ENCODE measurements at places on chromosomes 16 and 17.
A peak's percentile ranks its signal among the peaks of the same experiment; 100 is the strongest.

GRCh38 chr16:71894229-71894920, 956 bp upstream of the IST1 start:
- peak; percentile 82 for DNase-seq

DNA sequence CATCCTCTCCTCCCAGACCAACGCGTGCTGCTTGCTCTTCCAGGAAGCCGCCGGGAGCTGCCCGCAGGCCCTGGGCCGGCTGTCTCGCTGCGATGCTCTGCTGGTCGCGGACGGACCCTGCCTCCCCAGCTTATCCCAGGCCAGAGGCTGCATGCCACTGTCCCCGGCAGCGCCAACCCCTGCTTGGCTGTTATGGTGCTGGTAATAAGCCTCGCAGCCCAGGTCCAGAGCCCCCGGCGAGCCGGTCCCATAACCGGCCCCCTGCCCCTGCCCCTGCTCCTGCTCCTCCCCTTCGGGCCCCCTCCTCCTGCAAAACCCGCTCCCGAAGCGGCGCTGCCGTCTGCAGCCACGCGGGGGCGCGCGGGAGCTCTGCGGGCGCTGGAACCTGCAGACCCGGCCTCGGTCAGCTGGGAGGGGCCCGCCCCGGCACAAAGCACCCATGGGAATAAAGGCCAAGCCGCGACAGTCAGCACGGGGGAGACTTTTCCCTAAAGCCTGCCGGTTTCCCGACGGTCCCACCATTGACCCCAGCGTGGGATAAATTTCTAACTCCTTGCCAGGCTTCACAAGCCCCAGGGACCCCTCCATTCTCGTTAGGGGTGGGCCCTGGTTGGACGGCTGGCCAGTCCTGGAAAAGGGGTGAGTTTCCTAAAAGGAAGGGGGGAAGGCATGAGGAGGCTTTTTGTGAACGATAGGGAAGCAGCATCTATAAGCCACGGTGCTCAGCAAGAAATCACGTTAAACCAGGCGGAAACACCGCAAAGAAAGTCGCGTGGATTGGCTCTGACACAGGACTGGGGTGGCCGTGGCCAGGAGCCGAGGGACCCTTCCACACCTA, 11.2 kb downstream of the ENPP7 start:
- peak; percentile 70 for DNase-seq

GRCh38 chr17:3799181-3799945, 1.6 kb downstream of the ITGAE start:
- peak; percentile 27 for DNase-seq

DNA sequence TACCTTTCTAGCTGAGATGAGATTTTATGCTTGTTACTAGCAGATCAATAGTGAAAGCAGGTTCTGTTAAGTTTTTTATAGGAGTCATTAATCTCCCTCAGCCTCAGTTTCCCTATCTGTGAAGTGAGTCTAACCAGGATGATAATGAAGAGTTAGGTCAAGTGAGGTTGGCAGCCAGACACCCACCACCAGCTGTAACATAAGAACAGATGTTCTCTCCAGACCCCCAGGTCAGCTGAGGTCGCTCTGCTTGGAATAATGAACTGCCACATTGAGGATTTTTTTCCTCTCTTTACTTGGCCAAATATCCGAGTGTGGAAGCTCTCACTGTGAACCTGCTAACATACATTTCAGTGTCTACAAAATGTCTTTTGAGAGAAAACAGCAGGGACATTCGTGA, 389.6 kb downstream of the WWOX start:
- DNase-seq: no peak

- DNase-seq: no peak
These were observed 73.7 kb upstream of the CHMP6 start for GRCh38 chr17:80917716-80918560.

- no peak for DNase-seq
These were observed 440.2 kb downstream of the KCNJ2 start for GRCh38 chr17:70609566-70609965.

GRCh38 chr17:76081295-76082210, 2.6 kb downstream of the ZACN start:
- no peak for DNase-seq

GRCh38 chr17:64328036-64328858, 62.4 kb downstream of the PECAM1 start:
- DNase-seq: no peak

DNA sequence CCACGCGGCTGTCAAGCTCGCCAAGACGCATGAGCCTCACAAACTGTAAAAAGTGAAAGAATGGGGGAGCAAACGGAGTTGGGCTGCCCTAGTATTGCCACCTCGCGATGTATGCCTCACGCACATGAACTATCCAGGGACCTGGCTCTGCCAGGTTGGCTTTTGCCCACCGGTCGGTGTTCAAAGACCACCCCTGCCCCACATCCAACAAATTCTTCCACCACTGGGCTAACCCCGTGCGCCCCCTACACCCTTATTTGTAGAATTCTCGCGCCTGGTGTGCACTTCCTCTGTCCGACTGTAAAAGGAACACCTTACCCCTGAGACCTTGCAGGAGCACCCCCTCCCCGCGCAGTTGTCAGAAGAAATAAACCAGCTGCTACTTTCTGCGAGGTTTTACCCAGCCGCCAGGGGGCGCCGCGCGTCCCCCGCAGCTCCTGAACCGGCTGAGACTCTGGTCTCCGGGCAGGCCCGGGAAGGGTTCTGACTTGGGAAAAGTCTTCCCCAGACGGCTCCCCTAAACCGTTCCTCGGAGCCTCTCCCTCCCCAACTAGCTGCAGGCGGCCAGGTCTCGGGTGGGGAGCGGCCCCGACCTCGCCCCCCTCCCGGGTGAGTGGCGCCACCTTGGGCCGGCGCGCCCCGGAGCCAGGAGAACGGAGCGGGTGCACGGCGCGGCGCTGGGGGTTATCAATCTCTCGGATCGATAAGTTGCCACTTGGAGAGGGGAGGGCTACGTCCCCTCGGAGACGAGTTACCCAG, 1.7 kb upstream of the ZNF423 start:
- DNase-seq: peak; percentile 85

DNA sequence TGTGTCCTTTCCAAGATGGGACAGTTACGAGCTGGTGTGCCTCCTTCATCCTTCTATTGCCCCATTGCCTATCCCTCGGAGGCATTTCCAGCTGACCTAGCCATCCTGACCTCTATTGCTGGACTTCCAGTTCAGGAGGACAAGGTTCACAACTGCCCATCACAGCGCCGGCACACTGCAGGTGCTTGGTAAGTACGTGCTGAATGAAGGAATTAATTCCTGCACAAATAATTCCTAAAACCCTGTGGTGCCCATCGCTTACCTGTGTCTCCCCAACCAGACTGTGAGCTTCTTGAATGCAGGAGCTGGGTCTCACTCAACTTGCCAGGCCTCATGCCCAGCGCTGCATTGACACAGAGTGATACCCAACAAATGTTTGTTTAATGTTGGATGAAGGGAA, 13.0 kb downstream of the ALOX15B start:
- DNase-seq: no peak

- no peak for DNase-seq
These were observed 1.7 kb downstream of the PER1 start for GRCh38 chr17:8150194-8151119.

GRCh38 chr17:30235386-30236296, at the start of gene SLC6A4:
Gene SLC6A4, minus strand, starts transcription at chr17:30235697. Its CDS starts 13,739 bp downstream, at chr17:30221958.
- DNase-seq: no peak

All from KBM-7 (cell line).